ENCODE measurements at places on chromosomes 6 and 20.

DNA sequence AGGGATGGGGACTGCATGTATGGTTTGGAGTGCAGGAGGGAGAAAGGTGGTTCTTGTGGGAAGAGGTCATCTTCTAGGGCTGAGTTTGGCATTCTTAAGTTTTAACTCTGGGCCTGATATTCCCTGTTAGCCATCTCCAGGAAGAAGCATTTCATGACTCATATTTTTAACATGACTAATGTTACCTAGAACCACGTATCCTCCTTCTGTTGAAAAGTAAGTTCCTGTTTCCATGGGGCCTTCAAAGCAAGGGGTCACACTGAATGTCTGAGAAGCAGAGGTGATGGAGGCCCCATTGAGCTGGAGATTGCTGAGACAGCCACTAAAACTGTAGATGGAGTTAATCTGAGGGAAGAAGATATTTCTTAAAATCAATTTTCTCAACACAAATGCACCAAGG is 30.2 kb downstream of the FAM229B start:
- DNase-seq, result no peak

DNA sequence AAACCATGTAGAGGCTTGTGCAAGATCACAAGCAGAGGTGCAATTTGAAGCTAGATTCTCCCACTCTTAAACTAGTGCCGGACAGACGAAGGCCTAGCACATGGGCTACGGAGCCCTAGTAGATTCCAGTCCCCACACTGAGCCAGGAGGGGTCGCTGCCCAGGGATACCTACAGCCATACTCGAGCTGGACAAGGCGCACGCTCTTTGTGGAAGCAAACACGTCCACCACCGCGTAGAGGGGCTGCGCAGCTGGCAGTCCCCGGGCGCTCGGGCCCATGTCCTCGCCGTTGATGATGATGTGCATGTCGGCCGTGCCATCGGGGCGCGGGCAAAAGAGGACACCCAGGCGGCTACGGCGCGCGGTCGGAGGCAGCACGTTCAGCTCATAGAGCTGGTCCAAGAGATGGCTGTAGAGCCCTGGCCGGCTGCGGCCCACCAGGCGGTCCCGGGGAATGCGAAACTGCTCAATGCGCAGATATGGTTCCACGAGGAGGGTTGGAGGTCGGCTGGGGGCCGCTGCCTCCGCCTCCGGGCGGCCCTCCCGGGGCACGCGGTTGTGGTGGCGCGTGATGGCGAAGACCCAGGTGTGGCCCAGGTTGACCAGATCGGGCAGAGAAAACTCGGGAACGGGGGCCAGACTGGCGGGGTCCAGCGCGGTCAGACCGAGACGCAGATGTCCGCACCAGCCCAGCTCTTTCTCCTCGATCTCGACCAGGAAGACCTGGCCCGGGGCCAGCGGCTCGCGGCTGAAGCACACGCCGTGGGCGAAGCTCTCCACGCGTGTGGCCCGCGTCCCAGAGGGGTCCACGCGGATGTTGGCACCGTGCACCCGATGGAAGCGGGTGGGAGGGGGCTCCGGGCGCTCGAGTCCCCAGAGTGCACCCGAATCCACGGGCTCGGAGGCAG is 677 bp downstream of the NEURL2 start:
- peak; percentile 65 for DNase-seq

GRCh38 chr20:25439328-25439727 is 31.9 kb downstream of the GINS1 start:
- no peak for DNase-seq

DNA sequence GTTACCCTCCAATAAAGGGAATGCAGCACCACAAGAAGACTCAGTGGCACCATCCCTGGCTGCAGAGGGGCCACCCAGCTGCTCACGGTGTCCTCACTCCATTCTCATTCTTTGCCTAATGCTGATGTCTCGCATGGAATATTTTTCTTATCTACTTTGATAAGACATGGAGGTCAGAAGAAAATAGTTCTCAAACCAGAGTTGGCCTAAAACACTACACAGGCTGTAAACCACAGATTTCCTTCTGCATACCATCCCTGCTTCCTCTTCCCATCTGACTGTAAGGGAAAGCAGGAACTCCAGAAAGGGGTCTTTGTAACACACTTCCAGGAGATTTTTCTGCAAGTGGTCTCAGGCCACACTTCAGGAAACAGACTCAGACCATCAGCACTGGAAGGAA is 43.1 kb upstream of the CD93 start:
- DNase-seq, result no peak

GRCh38 chr6:4568138-4568537 is 208.1 kb upstream of the CDYL start:
- DNase-seq, result no peak

DNA sequence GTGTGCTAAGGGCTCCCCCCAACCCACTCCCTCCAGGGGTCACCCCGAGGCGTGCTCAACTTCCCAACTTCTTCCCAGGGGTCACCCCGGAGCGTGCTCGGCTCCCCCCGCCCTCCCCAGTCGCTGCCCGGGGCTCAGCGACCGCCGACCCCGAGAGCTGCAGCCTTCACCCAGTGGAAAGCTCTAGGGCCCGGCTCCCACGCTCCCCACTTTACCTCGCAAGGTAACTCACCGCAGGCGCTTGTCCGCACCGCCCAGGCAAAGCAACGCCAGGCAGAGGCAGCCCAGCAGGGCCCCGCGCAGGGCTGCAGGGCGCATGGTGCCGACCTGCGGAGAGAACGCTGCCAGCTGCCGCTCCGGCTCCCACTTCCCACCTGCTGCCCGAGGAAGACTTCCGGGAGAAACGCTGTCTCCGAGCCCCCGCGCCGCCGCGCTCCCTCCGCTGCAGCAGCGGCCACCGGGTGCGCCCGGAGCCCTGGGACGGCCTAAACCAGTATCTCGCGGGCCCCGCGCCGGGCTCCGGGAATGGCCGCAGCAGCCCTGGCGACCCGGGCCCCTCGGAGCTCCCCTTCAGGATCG is 396 bp downstream of the RNASET2 start:
- no peak for DNase-seq

DNA sequence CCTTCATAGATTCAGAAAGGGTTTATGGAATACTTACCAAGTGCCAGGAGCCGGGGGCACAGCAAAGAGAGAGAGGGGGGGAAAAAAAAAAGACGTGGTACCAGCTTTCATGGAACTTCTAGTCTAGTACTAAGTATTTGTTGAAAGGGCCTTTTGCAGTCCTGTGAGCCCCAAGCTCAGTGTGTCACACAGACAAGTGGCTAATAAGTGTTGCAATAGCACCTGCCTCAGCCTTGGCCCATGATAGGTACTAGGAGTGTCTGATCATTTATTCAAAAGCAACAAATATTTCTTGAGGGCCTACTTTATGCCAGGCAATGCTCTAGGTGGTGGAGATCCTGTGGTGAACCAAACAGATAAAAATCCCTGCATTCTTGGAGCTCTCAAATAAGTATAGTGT is 7.9 kb downstream of the MYLK2 start:
- no peak for DNase-seq

Measured in hypothalamus (tissue), 51 donors.